Activated CD4-positive, alpha-beta T cell treated with anti-CD3 and anti-CD28 coated beads, Interleukin-2, Interleukin-6, amounts not matched to agents 100 ng/mL and 50 ng/mL, durations not matched to agents 16 hours and 8 hours (primary cell): ENCODE measurements at places on chromosomes 11 and 22.
A peak's percentile ranks its signal among the peaks of the same experiment; 100 is the strongest.

DNA sequence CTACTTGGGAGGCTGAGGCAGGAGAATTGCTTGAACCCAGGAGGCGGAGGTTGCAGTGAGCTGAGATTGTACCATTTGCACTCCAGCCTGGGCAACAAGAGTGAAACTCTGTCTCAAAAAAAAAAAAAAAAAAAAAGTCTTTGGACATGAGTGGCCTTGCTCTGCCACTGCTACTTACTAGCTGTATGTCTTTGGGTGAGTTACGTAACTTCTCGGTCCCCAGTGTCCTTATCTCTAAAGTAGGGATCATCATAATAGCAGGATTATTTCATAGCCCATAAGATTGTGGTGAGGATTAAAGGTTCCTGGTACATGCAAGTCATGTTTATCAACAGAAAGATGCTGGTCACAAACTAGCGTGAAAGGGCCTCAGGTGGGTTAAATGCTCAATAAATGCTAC is 53.9 kb upstream of the HEPHL1 start:
- DNase-seq: no peak

DNA sequence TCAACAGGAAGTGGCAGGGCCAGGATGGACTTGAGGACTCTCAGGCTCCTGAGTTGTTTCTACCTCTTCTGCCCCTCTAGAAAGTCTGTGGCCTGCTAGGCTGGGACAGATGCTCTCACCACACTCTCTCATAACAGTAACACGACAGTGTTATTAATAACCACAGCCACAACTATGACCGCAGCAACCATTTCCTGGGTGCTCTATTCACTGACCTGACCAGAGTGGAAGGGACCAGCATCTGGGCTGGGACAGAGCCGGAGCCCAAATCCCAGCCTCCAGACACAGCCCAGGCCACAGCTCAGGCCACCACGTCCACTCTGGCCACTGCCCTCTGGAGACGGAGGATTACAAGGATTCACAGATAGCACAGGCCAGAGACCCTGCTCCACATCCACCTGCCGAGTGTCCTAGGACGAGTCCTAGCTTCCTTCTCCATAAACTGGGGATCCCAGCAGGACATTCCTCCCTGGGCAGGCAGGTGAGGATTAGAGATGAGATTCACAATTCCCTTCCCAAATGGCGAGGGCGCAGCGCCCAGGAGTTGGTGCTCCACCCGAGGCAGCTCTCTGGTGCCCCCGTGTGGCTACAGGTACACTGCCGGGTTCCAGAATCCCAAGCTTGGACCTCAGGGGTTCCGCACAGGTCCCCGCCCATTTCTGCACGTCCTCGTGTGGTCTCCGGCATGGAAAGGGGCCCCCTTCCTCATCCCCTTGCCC is 7.1 kb downstream of the PNPLA5 start:
- peak; percentile 76 for DNase-seq

DNA sequence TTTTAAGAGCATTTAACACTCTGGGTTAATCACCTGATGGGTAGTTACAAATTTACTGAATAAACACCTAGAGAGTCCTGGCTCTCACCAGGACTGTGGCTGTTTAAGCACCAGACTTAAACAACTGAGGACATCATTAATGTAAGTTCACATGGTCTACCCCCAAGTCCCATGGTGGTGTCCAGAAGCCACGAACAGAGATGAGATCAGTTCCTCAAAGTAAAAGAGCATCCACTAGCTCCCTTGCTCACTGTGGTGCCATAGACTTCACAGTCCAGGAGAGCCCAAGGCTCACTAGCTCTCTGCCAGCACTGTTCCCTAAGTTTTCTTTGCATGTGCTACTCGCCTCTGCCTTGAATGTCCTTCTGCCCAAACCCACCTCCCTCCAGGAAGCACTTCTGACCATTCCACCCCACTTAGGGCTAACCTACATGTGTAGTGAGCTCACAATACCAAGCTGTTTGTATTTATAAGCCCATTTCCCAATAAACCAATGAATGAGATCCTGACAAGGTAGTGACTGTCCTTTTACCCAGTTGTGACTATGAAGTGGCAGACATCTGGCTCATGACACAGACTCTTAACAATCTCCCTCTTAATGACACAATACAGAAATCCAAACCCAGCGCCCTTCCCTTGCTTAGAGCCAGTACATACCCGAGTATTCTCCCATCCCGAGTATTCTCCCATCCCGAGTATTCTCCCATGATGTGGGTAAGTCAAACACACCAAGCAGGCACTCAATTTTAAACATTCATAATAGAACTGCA is 15.7 kb downstream of the NAP1L4 start:
- DNase-seq: no peak

GRCh38 chr11:134276396-134277182 is 410 bp downstream of the GLB1L3 start:
- DNase-seq: peak; percentile 41

GRCh38 chr11:101706541-101706940 is 122.7 kb upstream of the TRPC6 start:
- DNase-seq: no peak

- no peak for DNase-seq
Observed at GRCh38 chr11:117221775-117222517, 9.9 kb downstream of the PCSK7 start.

DNA sequence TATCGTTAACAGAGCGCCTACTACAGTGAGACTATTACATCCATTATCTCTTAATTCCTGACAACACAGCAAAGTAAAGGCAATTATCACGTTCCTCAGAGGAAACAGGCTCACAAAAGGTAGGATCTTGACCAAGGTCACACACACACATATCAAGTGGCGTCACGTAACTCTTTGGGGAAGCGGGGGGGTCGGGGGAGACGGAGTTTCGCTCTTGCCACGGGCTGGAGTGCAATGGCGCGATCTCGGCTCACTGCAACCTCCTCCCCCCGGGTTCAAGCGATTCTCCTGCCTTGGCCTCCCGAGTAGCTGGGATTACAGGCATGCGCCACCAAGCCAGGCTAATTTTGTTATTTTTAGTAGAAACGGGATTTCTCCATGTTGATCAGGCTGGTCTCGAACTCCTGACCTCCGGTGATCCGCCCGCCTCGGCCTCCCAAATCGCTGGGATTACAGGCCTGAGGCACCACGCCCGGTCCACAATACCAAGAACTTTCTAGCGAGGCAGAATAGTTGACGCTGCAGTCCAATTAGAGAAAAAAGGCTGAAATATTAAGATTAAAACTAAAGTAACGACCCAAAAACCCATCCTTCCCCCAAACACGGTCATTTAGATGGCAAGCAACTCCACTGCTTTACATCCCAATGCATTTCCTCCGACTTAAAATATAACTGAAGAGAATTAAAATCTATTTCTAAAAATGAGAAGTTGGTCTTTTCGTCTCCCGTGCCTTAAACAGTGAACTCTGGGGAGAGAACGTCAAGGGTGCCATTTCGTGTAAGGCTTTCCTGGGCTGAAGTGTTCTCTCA is 1.2 kb downstream of the DDX17 start:
- DNase-seq: peak; percentile 74

GRCh38 chr22:50020606-50021005 is 8.0 kb upstream of the IL17REL start:
- no peak for DNase-seq

GRCh38 chr22:35330258-35330861 is 30.7 kb downstream of the TOM1 start:
- DNase-seq: peak; percentile 88

- peak; percentile 36 for DNase-seq
Observed at GRCh38 chr11:72781313-72782080, 12.3 kb downstream of the STARD10 start.

GRCh38 chr11:3827434-3828186 is 13.1 kb downstream of the RHOG start:
- no peak for DNase-seq

GRCh38 chr11:40826601-40827000 is 632.9 kb downstream of the LRRC4C start:
- no peak for DNase-seq

DNA sequence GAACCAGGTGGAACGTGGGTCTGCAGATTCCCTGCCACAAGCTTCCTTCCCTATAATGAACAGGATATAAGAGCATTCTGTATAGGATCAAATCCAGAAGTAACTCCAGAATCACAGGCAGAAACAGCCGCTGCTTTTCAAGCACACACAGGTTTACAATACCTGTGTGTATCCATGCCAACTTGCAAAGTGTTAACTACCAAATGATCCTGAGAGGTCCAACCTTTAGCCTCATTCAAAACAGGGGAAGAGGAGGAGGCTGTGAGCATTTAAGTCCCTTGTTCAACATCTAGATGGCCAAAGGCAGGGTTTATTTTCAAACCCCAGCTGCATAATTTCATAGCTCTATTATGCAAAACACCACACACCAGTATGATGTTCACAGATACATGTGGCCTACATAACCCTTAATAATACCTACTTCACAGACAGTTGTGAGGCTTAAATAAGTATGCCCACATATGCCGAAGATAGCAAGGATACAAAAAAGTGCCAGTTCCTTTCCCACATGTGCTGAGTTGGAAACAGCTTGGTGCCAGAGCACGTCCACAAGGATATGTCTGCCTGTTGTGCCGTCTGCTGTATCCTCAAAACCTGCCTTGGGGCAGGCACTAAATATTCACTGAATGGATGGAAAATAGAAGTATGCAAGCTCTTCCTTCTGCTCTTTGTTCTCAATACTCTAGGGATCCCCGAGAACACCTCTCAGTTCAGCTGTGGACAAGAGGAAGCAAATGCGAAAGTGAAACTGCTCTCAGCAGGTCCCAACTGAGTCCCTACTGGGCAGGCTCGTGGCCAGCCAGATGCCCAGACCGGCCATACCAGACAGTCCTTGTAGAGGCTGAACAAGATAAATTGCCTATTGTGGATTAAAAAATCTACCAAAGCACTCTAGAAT is 66.8 kb downstream of the LARGE1 start:
- DNase-seq: no peak

DNA sequence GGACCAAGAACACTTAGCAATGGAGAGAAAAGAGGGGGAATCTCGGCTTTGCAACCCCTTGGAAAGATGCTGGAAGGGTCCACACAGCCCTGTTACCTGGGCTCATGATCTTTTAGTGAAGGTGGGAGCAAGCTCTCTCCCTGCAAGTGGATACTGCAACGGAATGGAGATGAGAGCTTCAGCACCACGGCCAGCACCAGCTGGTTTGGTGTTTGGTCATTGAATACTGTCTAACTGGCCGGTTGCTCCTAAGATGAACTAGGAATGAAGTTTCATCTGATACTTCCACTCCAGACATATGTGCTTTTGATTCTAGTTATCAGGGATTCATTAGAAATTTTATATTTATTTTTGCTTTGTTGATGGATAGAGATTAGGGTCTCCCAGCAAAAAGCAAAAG is 16.3 kb downstream of the HTR3A start:
- peak; percentile 3 for DNase-seq
